ENCODE measurements at places on chromosomes 1 and 21.

GRCh38 chr1:1599030-1599934 is 653 bp downstream of the FNDC10 start:
- DNase-seq: no peak

DNA sequence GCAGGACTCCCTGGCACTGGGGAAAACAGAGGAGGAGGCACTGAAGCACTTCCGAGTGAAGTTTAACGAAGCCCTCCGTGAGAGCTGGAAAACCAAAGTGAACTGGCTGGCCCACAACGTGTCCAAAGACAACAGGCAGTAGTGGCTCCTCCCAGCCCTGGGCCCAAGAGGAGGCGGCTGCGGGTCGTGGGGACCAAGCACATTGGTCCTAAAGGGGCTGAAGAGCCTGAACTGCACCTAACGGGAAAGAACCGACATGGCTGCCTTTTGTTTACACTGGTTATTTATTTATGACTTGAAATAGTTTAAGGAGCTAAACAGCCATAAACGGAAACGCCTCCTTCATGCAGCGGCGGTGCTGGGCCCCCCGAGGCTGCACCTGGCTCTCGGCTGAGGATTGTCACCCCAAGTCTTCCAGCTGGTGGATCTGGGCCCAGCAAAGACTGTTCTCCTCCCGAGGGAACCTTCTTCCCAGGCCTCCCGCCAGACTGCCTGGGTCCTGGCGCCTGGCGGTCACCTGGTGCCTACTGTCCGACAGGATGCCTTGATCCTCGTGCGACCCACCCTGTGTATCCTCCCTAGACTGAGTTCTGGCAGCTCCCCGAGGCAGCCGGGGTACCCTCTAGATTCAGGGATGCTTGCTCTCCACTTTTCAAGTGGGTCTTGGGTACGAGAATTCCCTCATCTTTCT is 75.5 kb downstream of the PIK3CD start:
- no peak for DNase-seq

DNA sequence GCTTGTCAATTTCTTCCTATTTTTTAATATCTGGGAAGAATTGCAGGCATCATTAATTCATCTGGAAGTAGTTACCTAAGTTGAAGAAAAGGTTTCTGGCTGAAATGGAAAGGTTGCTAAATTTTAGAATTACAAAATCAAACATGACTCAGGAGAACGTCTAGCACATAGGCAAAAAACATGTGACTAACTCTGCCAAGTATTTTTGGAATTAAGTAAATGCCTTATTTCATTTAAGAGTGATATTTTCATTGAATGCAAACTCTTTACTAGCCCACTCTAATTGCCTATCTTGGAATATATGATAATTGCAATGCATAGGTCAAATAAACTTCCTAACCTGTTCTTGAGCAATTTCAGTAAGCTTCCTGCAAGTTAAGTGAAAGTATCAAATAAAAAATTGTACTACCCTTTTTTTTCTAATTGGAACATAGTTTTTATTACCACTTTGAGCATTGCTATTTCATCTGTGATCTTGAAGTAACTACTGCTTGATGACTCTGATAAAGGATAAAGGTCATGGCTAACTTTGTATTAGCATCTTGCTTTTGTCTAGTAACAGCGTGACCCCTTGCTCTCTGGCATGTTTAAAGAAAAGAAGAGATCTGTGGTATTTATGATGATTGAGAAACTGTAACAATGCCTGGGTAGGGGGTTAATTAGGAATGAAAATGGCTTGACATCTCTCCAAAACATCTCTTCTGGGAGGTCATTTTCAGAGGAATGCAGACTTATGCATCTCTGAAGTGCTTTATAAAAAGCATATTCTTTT is 208.3 kb upstream of the NCAM2 start:
- no peak for DNase-seq

DNA sequence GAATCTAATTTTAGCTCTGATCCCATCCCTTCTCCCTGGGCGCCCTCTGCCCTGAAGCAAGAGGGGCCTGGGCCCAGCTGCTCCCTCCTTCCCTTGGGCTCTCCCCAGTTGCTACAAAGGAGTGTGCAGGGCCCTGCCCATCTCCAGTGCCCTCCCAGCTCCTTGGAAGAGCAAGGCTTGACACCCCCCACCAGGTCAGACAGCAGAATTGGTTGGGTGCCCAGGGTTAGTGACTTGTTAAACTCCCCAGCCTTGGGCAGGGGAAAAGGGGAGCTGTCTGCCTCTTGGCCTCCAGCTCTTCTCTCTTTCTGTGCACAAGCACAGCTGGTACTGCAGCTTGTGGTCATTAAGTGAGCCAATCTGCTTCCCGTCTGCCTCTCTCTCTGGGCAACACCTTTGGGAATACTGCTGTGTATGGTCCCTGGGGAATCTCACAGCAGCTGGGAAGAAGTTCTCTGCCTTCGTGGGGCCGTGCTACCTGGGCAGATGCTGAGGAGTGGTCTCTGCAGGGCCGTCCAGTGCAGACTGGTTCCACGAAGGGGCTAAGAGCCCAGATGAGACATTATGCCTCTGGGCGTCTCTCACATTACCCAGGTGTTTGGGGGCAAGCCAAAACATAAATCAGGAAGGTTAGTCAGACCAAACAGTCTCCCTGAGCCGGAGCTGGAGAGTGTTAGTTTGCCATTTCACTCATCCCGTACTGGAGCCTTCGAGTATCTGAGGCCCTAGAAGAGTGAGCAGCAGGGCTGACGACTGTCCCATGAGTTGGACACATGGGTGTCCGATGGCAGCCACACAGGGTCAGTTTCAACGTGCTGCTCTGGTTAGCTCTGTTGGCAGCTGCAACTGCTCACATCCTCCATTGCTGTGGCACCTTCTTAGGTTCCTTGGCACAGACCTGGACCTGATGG is 37.3 kb downstream of the TMEM53 start:
- no peak for DNase-seq

GRCh38 chr21:31898933-31899630 is 26.3 kb downstream of the HUNK start:
- no peak for DNase-seq

DNA sequence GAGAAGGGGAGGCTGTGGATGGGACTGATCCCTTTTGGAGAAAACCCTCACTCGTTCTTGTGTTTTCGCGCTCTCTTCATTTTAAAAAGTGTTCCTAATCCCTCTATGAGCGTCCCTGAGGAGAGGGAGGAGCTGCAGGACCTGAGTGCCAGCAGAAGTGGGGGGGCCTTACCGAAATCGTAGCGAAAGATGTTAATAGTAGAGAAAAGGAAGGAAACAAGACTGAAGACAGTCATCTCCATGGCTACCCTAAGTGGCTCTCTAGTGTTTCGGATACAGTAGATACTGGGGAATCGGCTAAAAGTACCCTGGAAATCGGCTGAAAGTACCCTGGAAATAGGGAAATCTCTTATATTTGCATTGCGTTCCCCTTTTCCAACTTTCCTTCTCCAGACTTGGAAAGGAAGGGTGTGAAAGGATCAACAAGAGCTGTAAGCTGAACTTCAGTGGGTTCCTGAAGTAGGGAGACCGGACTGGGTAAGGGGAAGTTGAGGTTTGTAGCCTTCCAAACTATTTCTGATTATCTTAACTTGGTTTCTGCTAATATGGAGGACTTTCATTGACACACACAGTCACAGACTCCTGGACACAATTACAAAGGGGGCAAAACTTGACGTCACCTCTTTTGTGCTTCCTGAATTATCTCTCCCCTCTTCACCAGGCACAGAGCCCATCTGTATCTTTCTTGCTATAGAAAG is 486 bp upstream of the DSTYK start:
- no peak for DNase-seq

DNA sequence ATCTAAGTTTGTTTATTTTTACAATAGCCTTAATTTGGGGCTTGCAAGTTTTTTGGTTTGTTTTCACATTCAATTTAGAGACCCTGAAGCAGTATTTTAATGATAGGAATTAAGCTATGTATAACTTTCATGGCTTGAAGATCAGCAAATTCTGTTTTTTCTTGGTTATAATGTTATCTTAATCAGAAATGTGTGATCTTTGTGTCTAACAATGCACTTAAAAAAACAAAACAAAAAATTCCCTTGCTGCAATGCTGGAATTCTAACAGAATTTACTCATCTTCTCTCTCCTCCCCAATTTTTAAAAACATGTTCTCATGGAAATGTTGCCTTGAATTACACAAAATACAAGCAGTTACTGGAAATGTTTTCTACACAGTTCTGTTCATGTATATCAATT is 113.1 kb downstream of the OLFML2B start:
- DNase-seq: no peak

DNA sequence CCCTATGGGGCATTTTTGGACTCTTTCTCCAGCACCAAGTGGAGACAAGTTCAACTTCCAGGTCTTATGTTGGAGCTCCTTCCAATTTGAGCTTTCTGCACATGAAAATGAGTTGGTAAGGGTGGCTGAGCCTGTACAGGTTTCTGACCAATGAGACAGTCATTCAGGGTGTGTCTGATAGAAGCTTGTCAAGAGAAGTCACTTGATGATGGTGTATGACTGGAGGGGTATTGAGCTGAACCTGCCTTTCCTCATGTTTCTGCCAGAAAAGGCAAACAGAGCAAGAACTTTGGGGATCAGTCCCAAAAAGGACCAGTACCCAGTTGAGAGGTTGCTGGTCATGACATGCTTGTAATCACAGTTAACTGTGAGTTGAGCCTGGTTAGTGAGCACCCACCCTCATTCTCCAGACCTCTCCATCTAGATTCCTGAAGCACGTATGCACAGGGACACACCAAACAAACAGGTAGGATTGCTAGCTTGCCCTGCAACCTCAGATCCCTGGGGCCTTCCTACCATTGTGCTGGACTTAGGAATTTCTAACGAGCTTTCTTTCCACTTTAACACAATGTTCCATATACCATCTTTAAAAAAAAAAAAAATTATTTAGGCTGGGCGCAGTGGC is 26.6 kb downstream of the FAM89A start:
- no peak for DNase-seq

DNA sequence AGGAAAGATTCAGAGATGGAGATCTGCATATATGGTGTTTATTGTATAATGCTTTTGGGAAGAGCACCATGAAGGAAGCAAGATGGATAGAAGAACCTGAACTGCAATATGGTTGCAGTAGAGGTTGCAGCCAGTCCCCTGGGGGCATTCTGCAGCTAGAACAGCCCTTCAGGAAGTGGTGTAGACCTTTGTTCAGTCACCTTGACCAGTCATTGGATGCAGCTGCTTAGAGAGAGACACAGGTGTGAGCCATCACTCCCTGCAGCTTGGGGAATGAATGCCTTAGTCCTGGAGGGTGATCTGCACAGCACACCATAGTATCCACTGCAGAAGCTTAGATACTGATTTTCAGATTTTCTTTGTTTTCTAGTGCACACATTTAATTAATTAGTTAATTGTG is 42.3 kb downstream of the NEK7 start:
- no peak for DNase-seq

GRCh38 chr21:39690454-39690853 is 54.5 kb upstream of the IGSF5 start:
- DNase-seq: no peak

- no peak for DNase-seq
Observed at GRCh38 chr1:43947061-43947873, 517 bp downstream of the IPO13 start.

- no peak for DNase-seq
Observed at GRCh38 chr21:41750532-41751151, 16.2 kb downstream of the RIPK4 start.

GRCh38 chr1:243489158-243489527 is 233.3 kb downstream of the SDCCAG8 start:
- DNase-seq: no peak

- DNase-seq: no peak
Observed at GRCh38 chr1:95139039-95139438, 21.9 kb downstream of the TLCD4 start.

DNA sequence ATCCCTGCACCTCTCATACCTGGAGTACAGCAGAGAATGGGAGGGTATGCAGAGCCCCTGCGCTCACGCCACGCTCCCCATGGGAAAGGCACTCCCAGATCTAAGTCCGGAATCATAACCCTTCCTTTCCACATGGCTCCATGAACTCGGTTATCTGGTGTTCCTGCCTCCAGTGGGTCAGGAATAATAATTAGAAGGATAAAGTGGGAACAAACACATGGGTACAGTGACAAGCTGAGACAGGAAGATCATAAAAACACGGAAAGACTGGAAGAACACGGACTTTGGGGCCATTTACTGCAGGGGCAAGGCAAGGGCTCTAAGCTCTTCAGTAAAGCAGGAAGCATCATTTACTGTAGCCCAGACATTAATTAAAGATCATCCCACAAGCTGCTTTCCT is 48.6 kb downstream of the FOXO6 start:
- no peak for DNase-seq

DNA sequence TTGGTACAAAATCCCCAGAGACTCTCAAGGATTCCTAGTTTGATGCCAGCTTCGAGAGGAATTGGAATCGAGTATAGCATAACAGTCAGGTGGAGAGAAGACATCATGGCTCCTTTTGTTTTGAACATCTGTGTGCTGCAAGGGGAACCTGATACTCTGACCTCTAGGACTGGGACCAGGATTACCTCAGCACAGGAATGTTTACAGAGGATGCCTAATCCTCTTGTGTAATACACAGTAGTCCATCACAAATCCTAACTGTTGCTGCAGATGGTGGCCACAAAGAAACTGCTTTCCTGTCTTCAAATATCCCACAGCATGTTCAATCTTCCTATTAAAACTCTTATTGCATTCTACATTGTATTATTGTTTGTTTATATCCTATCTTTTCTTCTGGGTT is 111.8 kb upstream of the PRMT6 start:
- no peak for DNase-seq

- DNase-seq: no peak
Observed at GRCh38 chr1:54764922-54765561, 719 bp upstream of the PARS2 start.

DNA sequence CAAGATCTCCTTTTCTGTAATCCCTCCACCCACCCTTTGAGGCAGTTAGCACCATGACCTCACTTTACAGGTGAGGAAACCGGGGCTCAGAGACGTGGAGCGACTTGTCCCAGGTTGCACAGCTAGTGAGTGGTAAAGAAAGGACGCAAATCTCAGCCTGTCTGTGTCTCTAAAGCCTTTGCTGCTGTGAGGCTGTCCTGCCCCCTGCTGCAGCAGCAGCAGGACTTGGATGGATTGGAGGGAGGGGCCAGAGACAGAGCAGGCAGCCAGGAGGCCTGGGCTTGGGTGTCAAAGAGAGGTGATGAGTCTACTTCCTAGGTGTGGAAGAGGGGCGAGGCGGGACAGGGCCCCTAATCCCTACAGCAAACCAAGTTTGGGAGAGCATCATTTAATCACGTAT is 69.6 kb downstream of the PTPRU start:
- no peak for DNase-seq

DNA sequence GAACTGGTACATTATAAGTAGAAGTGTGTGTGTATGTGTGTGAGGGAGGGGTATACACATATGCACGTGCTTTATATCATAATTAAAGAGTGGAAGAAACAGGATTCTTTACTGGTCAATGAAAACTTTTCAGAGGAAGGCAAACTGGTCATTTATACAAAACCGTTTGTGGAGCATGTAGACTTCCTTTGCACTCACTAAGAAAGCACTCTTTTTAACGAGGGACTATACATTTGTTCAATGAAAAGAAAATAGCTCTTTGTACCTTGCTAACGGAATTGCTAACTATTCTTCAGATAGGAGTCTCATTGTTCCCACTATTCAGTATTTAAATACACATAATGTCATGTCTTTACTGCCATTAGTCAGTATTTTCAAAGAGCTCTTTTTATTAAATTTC is 219.3 kb downstream of the ST6GALNAC3 start:
- DNase-seq: no peak

- DNase-seq: no peak
Observed at GRCh38 chr1:83103341-83103740, 895.6 kb downstream of the TTLL7 start.
